ENCODE measurements at places on chromosomes 7 and 10. TPM values are rescaled to one million over a fixed set of nuclear protein-coding genes. Genes with fewer than 3 reads are reported as not detected.

Gene TMEM229A
- total RNA-seq, result not detected

Gene PTF1A
- total RNA-seq, result not detected

Gene CRHR2
- under 0.01 TPM for total RNA-seq

Gene CDC123
- total RNA-seq, result 122 TPM

GRCh38 chr10:119801998-119802538 is 70.6 kb downstream of the MCMBP start:
- no peak for DNase-seq

DNA sequence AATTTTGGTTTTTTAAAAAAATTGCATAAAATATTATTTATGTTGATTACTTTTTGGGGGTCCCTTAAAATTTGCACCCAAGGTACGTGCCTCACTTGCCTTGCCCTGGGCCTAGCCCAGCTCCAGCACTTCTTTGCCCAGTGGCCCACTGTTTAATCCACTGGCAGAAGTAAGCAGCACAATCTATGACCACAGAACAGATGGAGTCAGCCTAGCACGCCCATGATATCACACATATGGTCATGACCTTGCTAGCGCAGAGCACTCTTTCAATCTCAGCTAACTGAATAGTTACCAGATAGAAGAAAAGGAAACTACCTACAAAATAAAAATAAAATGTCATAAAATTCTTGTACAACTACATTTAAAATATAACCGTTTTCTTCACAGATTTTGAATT is 5.6 kb downstream of the OGA start:
- no peak for DNase-seq

- DNase-seq, result no peak
Measured at GRCh38 chr10:45433716-45434469, 59.9 kb downstream of the ALOX5 start.

GRCh38 chr10:5071411-5072198 is 22.6 kb upstream of the AKR1C3 start:
- no peak for DNase-seq

- peak; percentile 29 for DNase-seq
Measured at GRCh38 chr10:3926675-3927525, 141.9 kb upstream of the KLF6 start.

Data from thymus (tissue), 14 donors.